ENCODE measurements at places on chromosomes 13 and 19.

DNA sequence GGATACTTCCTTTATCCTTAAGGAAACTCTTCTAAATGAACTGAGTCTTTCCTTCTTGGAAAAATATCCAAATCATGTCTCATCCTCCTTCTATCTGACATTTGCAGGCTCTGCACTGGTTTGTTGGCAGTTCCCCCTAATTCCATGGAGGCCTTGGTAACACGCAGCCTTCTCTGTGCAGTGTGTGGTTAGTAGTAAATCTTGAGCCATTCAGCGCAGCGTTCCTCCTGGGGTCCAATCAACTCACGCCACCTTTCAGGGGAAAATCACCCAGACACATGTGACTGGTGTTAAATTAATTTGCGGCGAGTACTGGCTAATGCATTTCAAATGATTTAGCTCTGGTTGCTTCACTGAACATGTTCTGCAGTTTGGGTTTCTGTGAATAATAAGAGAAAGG is 21.0 kb upstream of the CBY2 start:
- DNase-seq, result no peak

DNA sequence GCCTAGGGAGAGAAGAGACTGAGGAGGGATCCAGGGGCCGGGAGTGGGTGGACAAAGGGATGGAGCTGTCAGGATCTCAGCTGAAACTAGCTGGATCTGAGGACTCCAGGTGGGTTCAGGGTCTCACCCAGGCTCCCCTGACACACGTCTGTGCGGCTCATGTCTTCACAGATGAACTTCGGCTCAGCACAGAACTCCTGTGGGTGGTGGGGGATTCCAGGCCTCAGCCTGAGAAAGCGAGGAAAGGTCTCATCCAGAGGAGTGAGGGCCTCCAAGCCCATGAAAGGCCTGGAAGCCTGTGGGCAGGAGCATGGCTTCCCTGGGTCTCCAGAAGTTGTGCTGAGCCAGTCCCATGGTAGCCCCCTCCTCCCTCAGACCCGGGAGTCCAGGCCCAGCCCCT is 1.4 kb downstream of the CAPN12 start:
- DNase-seq, result no peak

GRCh38 chr13:26344980-26345379 is 91.1 kb downstream of the CDK8 start:
- no peak for DNase-seq

GRCh38 chr13:51937320-51938290 is 73.6 kb downstream of the ATP7B start:
- DNase-seq, result no peak

- no peak for DNase-seq
Measured at GRCh38 chr19:4284176-4284958, 5.3 kb downstream of the SHD start.

DNA sequence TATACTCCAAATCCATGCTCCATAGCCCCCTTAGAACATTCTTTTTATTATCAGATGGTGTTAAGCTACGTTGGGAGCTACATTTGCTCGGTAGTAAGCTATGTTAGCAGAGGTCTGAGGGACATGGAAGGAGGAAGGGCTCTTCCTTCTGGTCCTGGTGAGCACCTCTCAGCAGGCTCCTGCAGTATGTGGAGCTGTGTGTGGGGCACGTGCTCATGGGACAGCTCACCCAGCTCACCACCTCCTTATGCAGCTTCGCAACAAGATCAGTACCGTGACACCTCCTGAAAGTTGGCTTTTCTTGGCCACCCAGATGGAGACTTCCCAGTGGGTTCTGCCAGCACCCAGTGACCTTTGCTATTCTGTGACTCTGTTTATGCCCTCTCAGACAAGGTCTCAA is 400.5 kb upstream of the SLC10A2 start:
- no peak for DNase-seq

DNA sequence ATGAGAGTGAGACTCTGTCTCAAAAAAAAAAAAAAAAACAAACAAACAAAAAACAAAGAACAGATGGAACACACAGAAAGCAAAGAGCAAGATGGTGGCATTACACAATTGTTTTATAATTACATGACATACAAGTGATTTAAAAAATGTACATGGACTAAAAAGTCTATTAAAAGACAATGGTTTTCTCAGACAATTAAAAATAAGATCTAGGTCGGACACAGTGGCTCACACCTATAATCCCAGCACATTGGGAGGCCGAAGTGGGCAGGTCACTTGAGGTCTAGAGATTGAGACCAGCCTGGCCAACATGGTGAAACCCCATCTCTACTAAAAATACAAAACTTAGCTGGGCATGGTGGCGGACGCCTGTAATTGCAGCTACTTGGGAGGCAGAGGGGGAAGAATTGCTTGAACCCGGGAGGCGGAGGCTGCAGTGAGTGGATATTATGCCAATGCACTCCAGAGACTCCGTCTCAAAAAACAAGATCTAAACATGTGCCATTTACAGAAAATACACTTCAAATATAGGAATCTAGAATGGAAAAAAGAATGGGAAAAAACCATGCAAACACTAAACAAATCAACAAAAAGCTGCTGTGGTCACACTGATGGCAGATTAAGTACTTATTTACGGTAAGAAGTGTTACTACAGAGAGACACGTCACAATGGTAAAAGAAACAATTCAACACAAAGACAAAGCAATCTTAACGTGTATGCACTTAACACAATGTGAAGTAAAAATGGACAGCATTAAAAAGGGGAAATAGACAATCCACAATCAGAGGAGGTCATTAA is 26.7 kb downstream of the MIER2 start:
- no peak for DNase-seq

GRCh38 chr13:19910336-19911072 is 47.1 kb upstream of the ZMYM5 start:
- DNase-seq, result no peak

- peak; percentile 69 for DNase-seq
Measured at GRCh38 chr13:69565334-69565733, 542.3 kb upstream of the ATXN8OS start.

DNA sequence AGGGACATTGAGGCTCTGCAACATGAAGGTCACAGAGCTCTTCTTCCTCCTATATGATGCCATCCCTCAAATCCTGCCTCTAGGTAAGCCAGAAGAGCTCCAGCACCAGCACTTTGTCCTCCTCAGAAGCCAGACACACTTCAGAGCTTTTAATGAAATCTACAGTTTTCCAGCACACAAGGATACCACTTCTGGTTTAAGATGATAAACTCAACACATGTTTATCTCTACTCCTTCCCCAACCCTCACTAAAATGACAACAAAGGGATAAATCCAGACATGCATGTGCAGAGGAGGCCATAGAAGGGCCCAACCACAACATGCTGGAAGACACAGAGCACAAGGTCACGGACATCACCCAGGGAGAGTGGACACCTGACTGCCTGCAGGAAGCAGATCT is 195.3 kb downstream of the USP12 start:
- DNase-seq, result no peak
